Endodermal cell (in vitro differentiated cells): ENCODE measurements at places on chromosomes 7 and 10. TPM values are rescaled to one million over a fixed set of nuclear protein-coding genes. Genes with fewer than 3 reads are reported as not detected.

CC2D2B gene
- total RNA-seq: 0.70 and 1.4 TPM in 2 replicates

PDLIM1 gene
- 158 and 163 TPM in 2 replicates for total RNA-seq

ZNF488 gene
- 1.2 and 2.5 TPM in 2 replicates for total RNA-seq

WNT2 gene
- not detected in 3 replicates for total RNA-seq

UCMA gene
- total RNA-seq: not detected in 3 replicates

TMEM196 gene
- total RNA-seq: not detected in 2 replicates

NXPH1 gene
- total RNA-seq: not detected in 3 replicates

LAMB4 gene
- not detected in 3 replicates for total RNA-seq

CYP26C1 gene
- 0.44 to 3.5 TPM (median 0.67 TPM) in 3 replicates for total RNA-seq

IGFBP1 gene
- not detected in 3 replicates for total RNA-seq

DLX6 gene
- total RNA-seq: not detected in 2 replicates

CRYGN gene
- 2.1 to 3.9 TPM (median 2.3 TPM) in 3 replicates for total RNA-seq

PTF1A gene
- not detected in 3 replicates for total RNA-seq

MCMBP gene
- 88.2 to 107 TPM (median 98.9 TPM) in 3 replicates for total RNA-seq

SEMA3E gene
- 294 and 339 TPM in 2 replicates for total RNA-seq

PCLO gene
- total RNA-seq: 4.2 to 11.0 TPM (median 5.0 TPM) in 3 replicates

PRTFDC1 gene
- total RNA-seq: 11.9 to 14.5 TPM (median 13.6 TPM) in 3 replicates

H2BK1 gene
- not detected in 3 replicates for total RNA-seq

SLC18A3 gene
- total RNA-seq: not detected in 2 replicates
